IPS-NIHi11 (cell line): ENCODE measurements at places on chromosomes 12 and 14.

DNA sequence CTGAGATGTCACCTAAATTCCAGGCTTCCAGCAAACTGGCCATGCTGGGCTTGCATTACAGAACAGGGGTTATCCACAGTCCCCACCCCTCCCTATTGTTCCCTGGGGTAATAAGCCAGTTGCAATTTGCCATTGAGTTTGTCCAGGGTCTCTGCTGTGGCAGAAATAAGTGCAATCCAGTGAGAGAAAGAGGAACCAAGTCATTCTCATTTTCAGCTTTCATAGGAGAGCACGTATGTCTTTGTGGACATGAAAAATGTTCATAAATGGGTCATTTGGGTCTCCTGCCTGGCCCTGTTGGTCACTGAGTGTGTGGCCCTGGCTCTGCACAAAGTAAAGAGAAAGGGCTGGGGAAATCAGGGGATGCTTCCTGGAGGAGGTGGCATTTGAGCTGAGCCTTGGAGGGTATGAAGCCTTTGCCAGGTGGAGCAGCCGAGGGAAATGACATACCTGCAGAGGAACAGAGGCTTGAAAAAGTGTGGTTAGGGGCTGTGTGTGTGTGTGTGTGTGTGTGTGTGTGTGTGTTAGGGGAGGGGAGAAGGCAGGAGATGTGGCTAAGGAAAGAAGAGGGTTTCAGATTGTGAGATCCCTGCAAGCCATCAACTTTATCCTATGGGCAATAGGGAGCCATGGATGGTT is 29.3 kb downstream of the CMKLR1 start:
- no peak for DNase-seq

DNA sequence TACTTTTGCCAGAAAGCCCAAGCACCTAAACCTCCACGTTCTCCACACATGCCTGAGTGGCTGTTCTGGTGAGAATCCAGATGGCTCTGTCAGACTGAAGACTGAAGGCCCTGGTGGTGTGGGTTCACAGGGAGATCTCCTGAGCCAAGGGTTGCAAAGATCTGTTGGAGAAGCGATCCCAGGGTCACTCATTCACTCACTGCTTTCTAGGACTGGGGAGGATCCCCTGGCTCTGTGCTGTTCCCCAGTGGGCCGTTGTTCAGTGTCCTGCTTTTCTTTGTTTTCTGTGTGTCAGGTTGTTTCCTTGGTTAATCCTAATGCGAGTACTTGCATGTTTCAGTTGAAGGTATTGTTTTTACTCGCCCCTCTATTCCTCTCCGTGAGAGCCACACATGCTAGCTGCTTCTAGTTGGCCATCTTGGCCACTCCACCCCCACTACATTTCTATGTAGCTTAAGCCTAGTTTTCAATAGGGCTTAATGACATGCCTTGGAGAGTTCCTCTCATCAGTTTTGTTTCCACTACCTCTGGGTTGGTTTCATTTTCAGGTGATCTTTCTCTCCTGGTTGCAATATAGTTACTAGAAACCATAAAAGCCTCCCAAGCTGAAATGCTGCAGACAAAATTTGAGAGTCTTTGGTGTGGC is 144.5 kb upstream of the SLC38A2 start:
- DNase-seq, result no peak

DNA sequence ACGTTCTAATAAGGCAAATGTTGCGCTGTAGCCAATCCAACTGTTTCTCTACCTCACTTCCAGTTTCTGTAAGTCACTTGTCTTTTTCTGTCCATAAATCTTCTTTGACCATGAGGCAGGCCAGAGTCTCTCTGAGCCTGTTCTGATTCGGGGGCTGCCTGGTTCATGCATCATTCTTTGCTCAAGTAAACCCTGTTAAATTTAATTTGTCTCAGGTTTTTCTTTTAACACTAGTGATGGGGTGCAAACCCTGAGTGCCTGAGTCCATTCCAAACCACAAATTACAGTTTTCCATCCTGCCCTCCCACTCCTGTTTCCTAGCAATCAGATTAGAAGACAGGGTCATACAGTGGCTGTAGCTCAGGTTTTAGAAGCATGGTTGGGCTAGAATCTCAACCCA is 41.9 kb downstream of the VWF start:
- no peak for DNase-seq

GRCh38 chr14:103538291-103539055 is 9.5 kb downstream of the TRMT61A start:
- DNase-seq, result no peak

DNA sequence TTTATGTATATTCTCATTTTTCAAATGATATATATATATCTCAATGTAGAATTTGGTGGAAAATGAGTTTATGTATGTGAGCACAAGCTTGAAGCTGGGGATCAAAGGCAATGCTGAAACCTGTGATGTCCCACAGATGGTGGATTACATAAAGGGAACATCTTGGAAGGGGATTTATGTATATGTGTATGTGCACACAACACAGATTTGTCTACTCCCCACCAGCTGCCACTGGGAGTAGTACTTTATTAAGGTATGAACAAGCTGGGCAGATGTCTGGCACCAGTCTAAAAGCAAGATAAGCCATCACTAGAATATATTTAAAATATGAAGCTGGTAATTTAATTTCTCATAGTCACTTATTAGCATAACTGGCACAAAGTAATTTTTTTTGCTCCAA is 895.6 kb downstream of the SLC6A15 start:
- no peak for DNase-seq

DNA sequence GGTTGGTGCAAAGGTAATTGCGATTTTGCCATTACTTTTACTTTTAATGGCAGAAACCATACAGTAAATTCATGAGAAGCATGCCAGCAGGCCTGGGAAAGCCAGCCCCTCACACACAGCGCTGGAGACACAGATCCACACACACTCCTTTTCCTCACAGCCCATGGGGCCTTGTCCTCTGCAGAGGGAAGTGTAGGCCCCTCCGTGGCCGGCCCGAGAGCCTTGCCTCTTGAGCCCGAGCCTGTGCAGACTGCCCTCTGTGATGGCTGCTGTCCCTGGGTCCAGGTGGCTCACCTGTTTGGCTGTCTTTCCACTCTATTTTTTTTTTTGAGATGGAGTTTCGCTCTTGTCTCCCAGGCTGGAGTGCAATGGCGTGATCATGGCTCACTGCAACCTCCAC is 39.3 kb downstream of the XRCC3 start:
- no peak for DNase-seq

GRCh38 chr12:19833775-19834501 is 394.6 kb downstream of the AEBP2 start:
- DNase-seq, result no peak

DNA sequence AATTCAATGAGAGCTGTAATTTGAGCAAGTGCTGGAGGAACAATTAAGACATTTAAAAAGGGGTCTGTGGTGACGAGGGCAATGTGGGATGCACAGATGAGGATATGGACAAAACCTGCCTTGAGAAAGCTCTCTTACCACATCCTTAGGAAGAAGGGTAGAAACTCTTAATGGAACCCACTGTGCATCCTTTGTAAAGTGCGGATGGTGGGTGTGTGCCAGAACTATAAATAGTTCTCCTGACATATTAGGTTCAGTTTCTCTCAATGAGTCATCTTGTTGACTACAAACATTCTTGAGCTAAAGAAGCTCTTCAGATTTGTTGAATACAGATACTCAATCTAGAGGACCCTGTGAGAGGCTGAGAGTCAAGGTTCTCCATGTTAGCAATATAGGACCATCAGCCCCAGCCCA is 106.1 kb upstream of the ANO4 start:
- no peak for DNase-seq

DNA sequence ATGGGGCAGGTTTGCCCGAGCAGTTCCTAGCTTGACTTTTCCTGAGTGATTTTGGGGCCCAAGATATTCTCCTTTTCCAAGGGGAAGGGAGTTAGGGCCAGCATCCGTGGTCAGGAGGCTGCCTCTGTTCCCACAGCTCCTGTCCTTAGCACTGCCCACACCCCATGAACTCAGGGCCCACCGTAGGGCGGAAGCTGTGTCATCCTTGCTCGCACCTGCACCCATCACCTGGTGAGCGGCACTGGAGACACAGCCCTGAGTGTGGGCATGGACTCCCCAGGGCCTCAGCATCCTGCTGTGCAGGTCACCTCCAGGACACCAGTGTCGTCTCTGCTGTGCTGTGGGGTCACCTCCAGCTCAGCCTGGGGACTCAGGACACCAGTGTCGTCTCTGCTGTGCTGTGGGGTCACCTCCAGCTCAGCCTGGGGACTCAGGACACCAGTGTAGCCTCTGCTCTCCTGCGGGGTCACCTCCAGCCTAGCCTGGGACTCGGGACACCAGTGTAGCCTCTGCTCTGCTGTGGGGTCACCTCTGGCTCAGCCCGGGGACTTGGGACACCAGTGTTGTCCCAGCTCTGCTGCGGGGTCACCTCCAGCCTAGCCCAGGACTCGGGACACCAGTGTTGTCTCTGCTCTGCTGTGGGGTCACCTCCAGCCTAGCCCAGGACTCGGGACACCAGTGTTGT is 322.9 kb downstream of the ADGRD1 start:
- no peak for DNase-seq

DNA sequence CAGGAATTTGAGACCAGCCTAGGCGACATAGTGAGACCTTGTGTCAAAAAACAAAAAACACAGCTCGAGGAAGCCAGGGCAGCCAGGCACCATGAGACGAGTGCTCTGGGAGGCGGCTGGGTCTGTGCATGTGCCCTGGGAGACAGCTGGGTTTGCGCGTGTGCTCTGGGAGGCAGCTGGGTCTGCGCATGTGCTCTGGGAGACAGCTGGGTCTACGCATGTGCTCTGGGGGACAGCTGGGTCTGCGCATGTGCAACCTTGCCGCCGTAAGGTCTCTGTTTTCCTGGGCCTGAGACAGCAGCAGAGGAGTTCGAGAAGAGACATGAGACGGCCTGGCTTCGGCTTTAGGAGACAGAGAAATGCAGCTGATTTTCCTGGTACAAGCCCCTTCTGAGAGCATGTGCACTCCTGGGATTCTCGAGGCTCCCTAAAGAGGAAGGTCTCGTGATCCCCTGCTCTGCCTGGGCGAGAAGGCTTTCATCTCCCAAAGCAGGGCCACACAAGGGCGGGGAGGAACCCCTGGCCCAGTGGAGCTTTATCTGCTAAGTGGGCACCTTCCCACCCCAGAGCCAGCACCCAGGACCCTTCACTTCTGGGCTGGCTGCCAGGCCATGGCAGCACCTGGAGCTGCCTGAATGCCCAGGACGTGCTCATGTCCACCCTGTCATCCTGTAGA is 3.5 kb upstream of the BDKRB1 start:
- no peak for DNase-seq

DNA sequence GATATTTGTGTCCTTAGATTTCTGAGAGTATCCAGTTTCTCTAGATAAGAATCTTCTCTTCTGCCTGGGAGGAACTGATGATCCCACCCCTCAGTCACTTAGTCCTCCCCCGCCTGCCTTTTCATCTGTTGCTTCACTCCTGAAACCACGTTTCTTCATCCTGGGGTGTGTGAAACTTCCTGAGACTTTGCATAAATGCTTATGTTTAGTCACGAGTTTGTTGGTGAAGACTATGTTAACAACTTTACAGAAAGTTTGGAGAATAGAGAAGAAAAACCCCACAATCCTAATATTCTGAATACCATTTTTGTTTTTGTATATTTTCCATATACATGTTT is 33.2 kb downstream of the MARK3 start:
- DNase-seq, result no peak

DNA sequence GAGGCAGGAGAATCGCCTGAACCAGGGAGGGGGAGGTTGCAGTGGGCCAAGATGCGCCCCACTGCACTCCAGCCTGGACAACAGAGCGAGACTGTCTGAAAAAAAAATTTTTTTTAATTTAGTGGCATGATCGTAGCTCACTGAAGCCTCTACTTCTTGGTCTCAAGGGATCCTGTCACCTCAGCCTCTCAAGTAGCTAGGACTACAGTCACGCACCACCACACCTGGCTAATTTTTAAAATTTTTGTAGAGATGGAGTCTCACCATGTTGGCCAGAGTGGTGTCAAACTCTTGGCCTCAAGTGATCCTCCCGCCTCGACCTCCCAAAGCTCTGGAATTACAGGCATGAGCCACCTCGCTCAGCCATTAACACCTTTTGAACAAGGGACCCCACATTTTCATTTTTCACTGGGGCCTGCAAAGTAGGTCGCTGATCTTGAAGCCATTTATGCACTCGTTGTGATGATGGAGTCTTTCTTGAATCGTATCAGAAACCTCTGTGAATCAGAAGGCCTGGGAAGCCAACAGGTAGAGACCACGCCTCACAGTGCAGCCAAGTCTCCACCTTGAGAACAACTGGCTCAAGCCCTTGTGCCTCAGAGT is 5.9 kb downstream of the HCAR1 start:
- DNase-seq, result no peak

DNA sequence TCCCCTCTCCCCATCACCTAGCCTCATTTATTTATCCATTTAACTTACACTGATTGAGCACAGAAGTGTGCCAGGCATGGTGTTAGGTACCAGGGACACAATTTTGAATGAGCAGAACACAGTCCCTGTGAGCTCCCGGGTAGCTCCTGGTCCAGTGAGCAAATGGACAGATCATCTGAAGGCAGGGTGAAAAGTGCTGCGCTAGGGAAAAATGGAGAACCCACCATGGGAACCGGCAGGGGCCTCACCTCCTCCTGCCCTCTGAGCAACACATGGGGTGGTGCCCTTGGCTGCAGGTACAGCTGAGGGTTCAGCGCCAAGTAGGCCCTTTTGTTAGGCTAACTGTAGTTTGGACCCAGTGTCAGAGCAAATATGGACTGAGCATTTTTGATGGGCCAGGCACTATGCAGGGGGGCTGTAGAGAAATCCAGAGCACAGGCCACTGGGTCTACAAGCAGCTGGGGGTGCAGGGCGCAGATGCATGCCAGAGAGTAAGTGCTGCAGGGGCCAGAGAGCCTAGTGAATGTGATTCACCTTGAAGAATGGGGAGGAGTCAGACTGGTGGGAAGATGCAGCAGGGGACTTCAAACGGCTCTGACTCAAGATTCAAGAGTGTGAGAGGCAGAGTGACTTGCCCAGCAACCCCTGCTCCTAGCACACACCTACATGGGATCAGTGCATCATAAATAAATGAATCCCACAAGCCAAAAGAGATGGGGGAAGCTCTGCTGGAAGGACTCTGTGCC is 28.2 kb downstream of the LTBP2 start:
- DNase-seq, result no peak

GRCh38 chr12:75971253-75971652 is 60.3 kb downstream of the PHLDA1 start:
- DNase-seq, result no peak

DNA sequence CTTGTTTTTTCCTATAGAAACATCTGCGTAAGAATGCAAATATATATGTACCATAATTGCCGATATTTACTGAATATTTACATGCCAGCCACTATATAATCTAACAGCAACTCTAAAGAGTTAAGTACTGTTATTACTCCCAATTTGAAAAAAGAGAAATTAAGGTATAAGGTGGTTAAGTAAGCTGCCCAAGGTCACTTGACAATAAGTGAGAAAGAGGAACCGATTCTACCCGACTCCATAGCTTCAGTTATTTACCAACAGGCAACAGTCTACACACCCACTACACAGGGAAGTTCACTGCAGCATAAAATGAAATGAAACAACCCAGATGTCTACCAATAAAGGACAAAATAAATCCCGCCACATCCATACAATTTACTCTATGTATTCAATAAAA is 1.1 kb downstream of the MIS18BP1 start:
- no peak for DNase-seq

GRCh38 chr12:46382408-46382963 is 9.9 kb upstream of the SLC38A2 start:
- DNase-seq, result no peak

GRCh38 chr12:70351076-70351475 is 15.0 kb upstream of the KCNMB4 start:
- no peak for DNase-seq

GRCh38 chr12:12902036-12902435 is 10.7 kb downstream of the GPRC5A start:
- no peak for DNase-seq

- DNase-seq, result no peak
Observed at GRCh38 chr14:68345738-68346137, 447.1 kb downstream of the ZFP36L1 start.
